Activated CD4-positive, alpha-beta T cell treated with anti-CD3 and anti-CD28 coated beads, Interleukin-2, amount 10 ng/mL, durations not matched to agents 24 days and 14 days (primary cell): ENCODE measurements at places on chromosomes 13 and 19. TPM values are rescaled to one million over a fixed set of nuclear protein-coding genes. Genes with fewer than 3 reads are reported as not detected.

Gene LYL1
- 2.1 and 2.4 TPM in 2 replicates for total RNA-seq

DNA sequence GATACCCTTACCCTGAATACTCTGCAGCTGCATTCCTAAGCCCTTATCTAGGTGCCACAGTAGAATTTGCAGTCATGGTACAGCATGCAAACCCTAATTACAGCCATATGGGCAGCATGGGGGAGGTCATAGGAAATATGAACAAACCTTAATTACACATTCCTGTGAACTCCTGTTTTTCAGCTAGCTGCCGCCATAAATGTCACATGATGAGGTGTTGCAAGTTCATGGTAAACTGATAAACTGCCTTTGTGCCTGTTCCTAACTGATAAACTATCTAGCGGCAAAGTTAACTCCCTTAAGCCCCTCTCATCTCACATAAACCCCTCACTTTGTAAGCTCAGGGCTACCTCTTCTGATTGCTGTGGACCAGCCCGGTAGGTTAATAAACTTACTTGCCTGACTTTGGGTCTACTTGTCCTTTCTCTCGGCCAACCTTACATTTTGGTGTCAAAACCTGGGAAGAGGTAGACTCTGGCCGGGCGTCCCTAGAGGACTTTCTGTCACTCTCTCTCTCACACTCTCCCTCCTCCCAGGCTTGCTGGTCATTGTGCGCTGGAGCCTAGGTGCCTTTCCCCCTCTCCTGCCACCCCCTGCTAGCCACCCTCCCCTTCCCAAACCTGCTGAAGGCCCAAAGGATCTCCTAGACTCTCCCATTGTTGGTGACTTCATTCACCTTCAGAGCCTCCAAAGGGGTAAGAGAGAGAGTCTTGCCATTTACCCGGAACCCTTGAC lies 43.3 kb downstream of the ZNF93 start:
- DNase-seq: no peak

DNA sequence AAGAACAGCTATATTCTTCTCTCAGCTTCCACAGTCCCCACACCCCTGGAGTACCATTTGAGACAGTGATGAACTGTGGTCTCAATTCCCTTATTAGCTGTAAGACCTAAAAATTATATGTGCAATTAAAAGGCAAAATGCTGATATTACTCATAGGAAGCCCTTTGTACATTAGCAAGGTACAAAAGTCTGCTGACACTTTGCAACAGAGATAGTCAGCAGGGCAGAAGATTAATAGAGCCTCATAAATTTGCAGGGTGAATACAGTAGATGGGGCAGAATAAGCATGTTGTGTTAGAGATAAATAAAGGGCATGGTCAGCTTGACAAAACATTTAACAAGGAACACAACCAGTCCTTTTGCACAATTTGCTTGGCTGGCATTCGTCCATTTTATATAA lies 210.0 kb upstream of the OBI1 start:
- no peak for DNase-seq

- no peak for DNase-seq
These were observed 392.6 kb downstream of the SLITRK5 start for GRCh38 chr13:88063741-88064140.

GRCh38 chr19:1336079-1336684 lies 47.5 kb upstream of the NDUFS7 start:
- no peak for DNase-seq

GRCh38 chr19:7744199-7744786 lies 3.0 kb downstream of the CD209 start:
- no peak for DNase-seq

DNA sequence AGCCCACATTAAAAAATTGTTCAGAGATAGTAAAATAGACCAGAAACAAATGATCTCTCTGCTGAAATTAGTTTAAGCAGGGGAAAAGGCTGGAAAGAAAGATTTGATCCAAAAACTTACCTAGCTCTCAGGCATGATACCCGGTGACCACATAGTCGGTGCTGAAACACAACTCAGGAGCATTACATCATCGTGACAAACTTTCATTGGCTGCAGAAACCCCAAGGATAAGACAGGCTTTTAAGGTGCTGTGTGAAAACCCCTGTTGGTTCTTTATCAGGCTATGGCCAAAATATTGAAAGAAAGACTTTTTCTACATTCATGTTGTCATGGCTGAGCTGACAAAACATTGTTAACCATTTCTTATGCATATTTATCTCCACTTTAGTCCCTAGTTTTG lies 171.7 kb upstream of the KLF12 start:
- DNase-seq: no peak

DNA sequence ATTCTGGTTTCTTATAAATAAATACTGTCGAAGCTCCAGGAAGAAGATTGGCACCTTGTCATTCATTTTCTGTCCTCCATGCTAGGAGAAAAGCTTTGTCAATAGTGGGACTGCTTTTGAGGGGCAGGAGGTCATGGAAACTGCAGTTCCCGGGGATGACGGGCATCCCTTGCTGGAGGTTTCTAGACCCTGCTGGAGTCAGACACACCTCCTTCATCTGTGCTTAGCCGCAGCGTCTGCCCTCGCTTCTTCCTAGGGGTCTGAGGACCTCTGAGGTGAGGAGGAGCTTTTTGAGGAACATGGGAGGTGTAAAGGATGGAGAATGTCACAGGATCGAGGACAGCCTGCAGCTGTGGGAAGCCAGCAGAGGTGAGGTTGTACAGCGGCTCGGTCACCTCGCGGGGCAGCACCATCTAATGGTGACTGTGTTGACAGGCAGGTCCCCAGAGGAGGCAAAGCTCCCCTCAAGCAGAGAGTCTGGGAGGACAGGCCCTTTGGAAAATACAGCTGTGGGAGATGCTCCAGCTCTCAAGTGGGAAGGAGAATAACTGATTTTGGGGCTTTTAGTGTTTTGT lies 172.7 kb upstream of the RNF113B start:
- DNase-seq: no peak

Gene CGB7
- not detected in 2 replicates for total RNA-seq

DNA sequence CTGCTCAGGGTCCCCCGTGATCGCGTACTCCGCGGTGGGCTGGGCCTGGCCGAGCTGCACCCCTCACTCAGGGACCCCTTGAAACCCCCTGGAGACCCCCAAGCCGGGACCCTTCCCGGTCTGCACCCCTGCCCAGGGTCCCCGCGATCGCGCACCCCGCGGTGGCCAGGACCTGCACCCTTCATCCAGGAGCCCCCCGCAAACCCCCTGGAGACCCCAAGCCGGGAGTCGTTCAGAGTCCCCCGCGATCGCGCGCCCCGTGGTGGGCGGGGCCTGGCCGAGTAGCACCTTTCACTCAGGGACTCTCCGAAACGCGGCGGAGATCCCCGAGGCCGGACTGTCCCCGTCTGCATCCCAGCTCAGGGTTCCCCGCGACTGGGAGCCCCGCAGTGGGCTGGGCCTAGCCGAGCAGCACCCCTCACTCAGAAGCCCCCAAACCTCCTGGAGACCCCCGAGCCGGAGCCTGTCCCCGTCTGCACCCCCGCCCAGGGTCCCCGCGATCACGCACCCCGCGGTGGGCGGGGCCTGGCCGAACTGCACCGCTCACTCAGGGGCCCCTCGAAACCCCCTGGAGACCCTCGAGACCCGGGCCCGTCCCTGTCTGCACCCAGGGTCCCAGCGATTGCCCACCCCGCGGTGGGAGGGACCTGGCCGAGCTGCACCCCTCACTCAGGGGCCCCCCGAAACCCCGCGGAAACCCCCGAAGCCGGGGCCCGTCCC lies 748 bp downstream of the LMNB2 start:
- DNase-seq: peak; percentile 87

Gene TJP3
- 0.09 TPM in 1 of 2 replicates, not detected in the other for total RNA-seq

- DNase-seq: no peak
These were observed 14.3 kb upstream of the TM9SF2 start for GRCh38 chr13:99486996-99487395.

- DNase-seq: no peak
These were observed 10.1 kb upstream of the TMEM255B start for GRCh38 chr13:113748862-113749451.

Gene ADGRE2
- total RNA-seq: 1.8 and 2.8 TPM in 2 replicates

- DNase-seq: peak; percentile 87
These were observed 1.5 kb upstream of the RAB3A start for GRCh38 chr19:18205200-18205892.

GRCh38 chr13:44932850-44933251 lies 56.4 kb downstream of the NUFIP1 start:
- DNase-seq: no peak

Gene LILRB5
- not detected in 2 replicates for total RNA-seq

DNA sequence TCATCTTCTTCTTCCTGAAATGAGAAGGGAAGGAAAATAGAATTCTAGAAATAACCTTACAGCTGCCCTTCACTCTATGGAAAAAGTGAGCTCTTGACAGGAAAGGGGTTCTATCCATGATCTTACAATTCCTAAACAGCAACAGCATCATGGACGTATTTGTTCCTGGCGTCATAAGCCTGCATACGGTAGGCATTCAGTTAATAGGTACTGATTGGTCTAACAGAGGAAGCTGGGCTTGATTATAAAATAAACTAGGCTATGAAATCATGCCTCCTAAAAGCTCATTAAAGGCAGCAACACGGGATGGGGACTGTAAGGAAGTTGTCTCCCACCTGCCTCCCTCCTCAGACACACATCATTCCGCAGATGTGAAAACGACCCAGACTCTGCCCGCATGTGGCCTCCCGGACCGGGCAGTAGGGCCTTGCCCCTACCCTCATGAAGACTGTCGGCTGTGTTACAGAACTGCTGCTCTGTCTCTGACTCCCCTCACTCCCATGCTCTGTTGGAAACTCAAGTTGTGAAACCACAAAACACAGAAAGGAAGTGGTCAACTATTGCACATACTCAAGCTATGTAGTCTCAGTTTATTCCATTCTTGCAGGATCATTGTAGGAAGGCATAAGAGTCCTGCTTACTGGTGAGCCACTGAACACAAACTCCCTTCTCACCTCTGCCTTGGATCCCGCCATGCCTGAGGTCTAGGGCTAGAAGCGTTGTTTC lies 129.8 kb downstream of the DLEU7 start:
- DNase-seq: peak; percentile 79

GRCh38 chr19:38655148-38655824 lies 7.8 kb downstream of the ACTN4 start:
- DNase-seq: peak; percentile 83

GRCh38 chr13:26658448-26659385 lies 101.2 kb downstream of the WASF3 start:
- DNase-seq: no peak

GRCh38 chr13:75836441-75836840 lies 200.3 kb downstream of the LMO7 start:
- no peak for DNase-seq

DNA sequence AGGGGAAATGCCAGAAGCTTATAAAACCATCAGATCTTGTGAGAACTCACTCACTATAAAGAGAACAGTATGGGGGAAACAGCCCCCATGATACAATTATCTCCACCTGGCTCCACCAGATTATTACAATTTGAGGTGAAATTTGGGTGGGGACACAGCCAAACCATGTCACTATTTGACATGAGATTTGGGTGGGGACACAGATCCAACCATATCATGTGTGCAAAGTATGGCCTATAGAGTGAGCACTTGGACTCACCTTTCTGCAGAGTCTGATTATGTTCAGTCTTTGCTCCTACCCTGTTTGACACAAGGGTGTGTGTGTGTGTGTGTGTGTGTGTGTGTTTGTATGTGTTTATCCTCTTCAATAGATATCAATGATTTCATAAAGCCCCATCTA lies 287.5 kb downstream of the ZNF536 start:
- no peak for DNase-seq

GRCh38 chr13:61685682-61686012 lies 270.0 kb upstream of the PCDH20 start:
- DNase-seq: no peak

DNA sequence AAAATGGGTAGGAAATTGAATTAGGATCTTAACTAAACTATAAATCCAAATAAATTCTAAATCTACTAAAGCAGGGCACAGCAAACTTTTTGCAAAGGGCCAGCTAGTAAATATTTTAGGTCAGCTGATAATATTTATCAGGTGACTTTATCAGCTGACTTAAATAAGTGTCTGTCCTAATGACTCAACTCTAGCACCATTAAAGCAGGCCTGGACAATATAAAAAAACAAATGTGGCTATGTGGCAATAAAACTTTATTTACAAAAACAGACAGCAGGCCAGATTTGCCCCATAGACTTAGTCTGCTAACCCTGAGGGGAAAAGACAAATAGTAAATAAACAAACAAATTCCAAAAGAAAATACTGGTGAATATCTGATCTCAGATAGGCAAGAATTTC lies 27.7 kb upstream of the DOCK9 start:
- no peak for DNase-seq

DNA sequence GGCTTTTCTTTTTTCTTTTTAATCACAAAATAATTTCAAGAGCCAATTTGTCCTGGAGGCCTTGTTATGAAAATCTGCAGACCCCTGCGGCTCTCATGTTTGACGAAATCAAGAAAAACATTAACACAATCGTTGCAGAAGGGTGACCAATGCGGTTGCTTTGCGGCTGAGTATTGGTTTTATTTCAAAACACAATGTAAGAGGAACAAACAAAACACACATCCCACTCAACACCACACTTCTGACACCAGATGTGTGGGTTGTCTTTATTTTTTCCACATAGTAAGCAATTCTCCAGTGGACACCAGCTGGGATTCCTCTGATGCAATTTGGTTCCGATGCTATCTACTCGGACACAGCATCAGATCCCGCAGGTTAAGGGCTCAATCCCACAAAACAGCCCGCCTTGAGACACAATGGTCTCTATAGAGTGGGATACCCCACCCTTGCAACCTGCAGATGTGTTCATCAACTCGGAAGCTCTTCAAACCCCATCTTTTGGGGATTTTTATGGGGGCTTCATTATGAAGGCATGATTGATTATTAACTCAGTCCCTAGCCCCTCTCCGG lies 21.9 kb upstream of the CCDC124 start:
- DNase-seq: no peak

DNA sequence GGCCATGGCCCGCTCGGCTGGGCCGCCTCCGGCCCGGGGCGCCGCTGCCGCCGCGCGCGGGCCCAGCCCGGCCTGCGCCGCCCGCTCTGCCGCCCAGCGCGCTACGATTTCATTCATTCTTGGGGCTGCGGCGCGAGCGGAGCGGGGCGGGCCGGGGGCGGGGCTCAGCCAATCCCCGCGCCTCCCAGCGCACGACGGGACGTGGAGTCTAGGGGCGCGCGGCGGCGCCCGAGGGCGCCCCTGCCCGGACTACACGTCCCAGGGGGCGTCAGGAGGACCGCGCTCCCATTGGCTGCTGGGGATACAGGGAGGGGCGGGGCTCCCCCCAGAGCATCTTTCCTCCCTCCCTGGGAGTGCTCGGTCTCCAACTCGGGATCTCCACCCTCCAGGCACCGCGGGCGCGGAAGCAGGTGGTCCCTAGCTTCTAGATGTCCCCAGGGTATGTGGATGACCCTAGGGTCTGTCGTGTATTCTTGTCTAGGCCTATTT lies 5.6 kb upstream of the DPF1 start:
- DNase-seq: peak; percentile 92

DNA sequence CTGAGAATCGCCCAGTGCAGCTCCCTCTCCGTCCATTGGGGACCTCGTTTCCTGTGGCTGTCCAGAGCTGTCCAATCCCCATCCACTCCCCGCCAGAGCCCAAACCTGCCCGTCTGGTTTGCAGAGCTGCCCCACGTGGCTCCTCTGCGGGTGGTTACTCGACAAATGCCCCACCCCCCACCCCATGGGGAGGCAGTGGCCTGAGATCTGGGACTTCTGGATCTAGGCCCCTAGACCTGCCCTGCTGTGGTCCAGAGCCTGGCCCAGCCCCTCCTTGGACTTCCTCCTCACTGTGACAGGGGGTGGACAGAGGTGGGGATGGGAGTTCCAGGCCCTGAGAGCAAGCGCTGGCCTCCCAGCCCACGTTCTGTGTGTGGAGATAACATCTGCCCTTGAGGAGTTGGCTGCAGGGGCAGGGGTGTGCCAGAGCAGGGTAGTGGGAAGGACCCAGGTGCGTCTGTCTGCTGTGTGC lies 29.1 kb downstream of the PAK4 start:
- DNase-seq: no peak

- DNase-seq: peak; percentile 8
These were observed 66.8 kb upstream of the IRS2 start for GRCh38 chr13:109853153-109853552.
